ENCODE measurements at places on chromosomes 2 and 18. TPM values are rescaled to one million over a fixed set of nuclear protein-coding genes. Genes with fewer than 3 reads are reported as not detected.

Gene ALPG
- polyA plus RNA-seq, result 0.04 TPM

Gene FAP
- 9.6 TPM for polyA plus RNA-seq

Gene SNORC
- polyA plus RNA-seq, result 2.1 TPM

Gene DQX1
- polyA plus RNA-seq, result 0.19 TPM

DNA sequence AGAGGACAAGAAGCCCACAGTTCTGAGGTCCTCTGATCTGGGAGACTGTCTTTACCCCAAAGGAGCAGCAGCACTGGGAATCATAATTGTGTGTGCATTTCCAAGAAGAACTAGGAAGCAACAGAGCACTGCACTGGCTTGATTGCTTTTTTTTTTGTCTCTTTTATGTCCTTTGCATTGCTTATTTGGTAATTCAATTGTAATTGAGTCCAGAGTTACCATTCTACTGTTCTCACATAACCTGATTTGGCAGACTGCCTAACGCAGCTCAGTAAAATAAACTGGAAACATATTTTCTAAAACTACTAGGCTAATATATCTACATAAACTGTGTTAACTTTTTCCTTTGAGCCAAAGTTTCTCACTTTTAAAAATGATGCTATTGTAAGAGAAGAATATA is 190.3 kb upstream of the SLC8A1 start:
- no peak for DNase-seq

GRCh38 chr2:186962085-186962747 is 113.2 kb upstream of the ZSWIM2 start:
- no peak for DNase-seq

GRCh38 chr2:9103663-9104277 is 100.3 kb upstream of the MBOAT2 start:
- no peak for DNase-seq

- DNase-seq, result no peak
These were observed 102.0 kb downstream of the CHN1 start for GRCh38 chr2:174903264-174903556.

DNA sequence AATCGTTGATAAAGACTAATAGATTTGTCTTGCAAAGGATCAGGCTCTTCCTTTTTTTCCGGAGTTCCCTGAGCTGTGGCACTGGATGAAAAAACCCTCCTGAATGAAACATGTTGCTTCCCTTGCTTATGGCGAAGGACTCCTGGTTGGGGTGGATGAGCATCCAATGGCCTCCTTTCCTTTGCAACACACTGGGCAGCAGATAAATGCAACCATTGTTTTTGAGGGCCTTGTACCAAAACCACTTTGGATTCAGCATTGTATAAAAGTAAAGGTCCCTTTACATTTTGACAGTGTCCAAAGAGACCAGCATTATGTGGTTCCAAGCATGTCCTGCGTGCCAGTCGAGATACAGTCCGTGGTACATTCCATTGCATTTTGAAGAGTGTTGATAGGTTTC is 44.7 kb downstream of the FAM210A start:
- DNase-seq, result no peak

DNA sequence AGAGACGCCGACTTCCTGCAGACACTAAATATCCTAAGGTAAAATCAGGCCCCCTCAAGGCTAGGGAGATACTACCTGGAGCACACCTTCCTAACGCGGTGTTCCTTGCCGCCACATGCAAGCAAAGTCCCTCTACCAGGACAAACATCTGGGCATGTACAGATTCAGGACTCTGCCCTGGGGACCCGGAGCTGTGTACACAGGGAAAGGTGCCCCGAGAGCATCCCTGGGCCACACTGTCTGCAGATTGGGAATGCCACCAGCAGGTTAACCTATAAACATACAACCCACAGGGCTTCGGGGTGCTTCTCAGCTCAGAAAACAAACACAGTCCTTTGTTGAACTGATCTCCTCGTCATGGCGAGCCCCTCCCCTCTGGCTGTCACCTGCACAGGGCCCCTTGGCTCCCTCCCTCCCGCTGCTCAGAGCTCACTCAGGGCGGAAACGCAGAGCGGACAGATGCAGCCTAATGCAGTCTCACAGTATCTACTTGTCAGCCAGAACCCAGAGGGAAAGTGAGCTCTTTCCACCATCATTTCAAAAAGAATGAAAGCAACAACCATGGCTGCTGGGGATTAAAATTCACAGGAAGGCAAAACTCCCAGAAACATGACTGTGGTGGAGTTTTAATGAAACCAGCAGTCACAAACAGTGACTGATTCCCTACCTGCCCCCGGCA is 218.8 kb downstream of the HDAC4 start:
- DNase-seq, result no peak

Measured in right renal pelvis (tissue), 4 donors.